Neural crest cell (in vitro differentiated cells): ENCODE measurements at places on chromosomes 3 and 15. TPM values are rescaled to one million over a fixed set of nuclear protein-coding genes. Genes with fewer than 3 reads are reported as not detected.

DNA sequence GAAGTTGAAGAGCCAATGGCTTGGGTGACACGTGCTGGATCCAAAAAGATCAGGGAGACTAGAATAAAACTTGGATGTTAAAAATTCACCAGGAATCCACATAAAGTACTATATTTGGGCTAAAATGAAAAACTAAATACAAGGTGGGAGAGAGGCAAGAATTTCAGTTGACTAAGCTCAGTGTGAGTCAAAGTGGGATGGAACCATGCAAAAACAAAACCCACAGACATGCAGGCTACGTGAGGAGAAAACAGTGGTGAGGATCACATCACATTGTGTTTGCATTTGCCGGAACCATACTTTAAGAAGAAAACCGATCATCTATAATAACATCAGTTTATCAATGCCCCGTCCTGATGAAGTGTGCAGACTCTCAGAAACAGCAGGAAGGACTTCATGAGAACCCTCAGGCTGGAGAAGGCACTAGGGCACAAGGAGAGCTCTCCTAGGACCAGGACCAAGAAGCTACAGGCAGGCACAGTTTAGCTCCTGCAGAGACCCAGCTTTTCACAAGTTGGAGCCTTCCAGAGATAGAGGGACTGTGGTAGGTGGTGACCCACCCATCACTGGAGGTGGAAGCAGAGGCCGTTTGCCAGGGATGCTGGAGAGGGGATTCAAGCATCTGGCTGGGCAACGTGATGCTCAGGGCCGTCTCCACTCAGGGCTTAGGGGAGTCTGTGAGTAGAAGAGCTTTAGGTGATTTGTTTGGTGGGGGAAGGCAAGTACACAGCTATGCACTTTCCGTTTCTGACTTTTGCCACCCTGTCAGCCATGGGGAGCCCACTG lies 29.0 kb upstream of the NR2E3 start:
- H3K36me3 ChIP-seq, result no peaks in the 10 kb centered on the region
- H3K27ac ChIP-seq, result peak overlapping the region; percentile 75
- no peak overlapping the region for H3K4me3 ChIP-seq
- peaks cover 10% of the 10 kb centered on the region for H3K27me3 ChIP-seq
- H3K4me1 ChIP-seq, result peaks cover 13% of the 10 kb centered on the region
- no peak for DNase-seq

GRCh38 chr3:50588759-50589433 lies 19.6 kb downstream of the HEMK1 start:
- no peaks in the 10 kb centered on the region for H3K27me3 ChIP-seq
- H3K4me3 ChIP-seq, result no peak overlapping the region
- no peaks in the 10 kb centered on the region for H3K36me3 ChIP-seq
- no peaks in the 10 kb centered on the region for H3K4me1 ChIP-seq

DNA sequence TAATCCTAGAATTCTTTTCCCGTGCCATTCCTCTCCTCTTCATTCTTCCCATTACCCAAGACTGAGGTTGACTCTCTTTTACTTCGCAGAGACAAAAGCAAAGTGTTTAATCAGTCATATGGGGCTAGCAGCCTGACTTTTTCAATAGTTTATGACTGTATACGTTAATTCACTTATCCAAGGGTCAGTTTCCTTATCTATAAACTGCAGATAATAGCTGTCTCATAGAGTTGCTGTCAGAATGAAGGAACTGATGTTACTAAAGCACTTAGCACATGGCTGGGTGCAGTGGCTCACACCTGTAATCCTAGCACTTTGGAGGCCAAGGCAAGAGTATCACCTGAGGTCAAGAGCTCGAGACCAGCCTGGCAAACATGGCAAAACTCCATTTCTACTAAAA lies 43.5 kb upstream of the ULK4 start:
- H3K4me3 ChIP-seq, result no peak overlapping the region
- no peak for DNase-seq
- H3K27me3 ChIP-seq, result no peaks in the 10 kb centered on the region
- H3K4me1 ChIP-seq, result no peaks in the 10 kb centered on the region
- H3K27ac ChIP-seq, result no peak overlapping the region

DNA sequence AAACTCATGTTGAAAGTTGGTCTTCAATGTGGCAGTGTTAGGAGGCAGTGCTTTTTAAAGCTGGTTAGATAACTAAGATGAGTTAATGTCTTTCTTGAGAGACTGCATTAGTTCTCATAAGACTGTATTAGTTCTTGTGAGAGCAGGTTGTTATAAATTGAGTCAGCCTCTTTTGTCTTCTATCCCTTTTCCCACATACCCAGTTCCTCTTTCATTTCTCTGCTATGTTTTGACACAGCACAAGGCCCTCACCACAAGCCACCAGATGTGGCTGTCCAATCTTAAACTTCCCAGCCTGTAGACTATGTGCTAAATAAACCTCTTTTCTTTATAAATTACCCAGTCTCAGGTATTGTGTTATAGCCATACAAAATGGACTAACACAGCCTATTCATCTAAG lies 94.6 kb upstream of the SNTN start:
- no peaks in the 10 kb centered on the region for H3K36me3 ChIP-seq
- H3K4me1 ChIP-seq, result no peaks in the 10 kb centered on the region
- H3K27me3 ChIP-seq, result no peaks in the 10 kb centered on the region
- no peak for DNase-seq
- no peak overlapping the region for H3K27ac ChIP-seq
- H3K4me3 ChIP-seq, result no peak overlapping the region

DNA sequence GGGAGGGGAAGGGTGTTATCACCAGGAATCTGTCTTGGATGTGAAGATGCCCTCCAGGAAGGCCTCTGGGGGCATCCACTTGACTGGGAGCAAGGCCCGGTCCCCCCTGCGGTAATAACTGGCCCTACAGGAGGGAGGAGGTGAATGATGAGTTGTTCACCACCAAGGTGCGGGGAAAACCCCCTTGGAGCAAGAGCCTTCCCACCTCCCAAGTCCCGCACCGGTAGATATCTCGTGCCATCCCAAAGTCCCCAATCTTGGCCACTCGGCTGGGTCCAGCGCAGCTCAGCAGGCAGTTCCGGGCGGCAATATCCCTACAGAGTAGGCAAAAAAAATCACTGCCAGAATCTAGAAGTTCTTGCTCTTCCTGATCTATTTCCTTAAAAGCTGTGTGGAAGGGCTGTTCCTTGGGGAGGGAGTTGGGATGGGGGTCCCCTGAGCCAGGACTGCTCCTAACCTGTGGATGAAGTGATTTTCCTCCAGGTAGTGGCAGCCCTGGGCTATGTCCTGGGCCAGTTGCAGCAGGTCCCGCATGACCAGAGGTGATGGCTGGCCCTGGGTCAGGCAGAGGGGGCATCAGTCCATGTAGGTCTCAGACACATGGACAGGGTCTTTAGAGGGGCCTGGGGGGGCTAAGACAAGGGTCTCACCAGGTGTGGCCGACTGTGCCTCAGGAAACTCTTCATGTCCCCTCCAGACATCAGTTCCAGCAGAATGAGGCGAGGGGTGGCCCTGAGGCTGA lies 8.7 kb downstream of the LTK start:
- peak overlapping the region; percentile 38 for H3K4me3 ChIP-seq
- H3K4me1 ChIP-seq, result peaks cover 5% of the 10 kb centered on the region

DNA sequence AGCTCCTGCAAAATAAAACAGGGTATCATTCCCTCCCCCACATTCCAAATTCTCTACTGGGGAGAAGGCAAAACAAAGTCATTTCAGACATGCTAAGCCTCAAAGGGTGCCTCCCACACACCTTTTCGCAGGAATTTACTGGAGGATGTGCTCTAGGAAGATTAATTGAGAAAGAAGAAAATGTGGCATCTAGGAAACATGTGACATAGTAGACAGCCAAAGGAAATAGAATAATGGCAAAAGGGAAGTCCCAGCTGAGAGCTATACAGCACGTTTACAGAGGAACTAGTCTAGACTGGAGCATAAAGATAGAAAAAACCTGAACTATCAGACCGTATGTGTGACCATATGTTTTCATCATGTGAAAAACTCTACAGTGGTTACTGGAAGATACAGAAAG lies 58.8 kb upstream of the MELTF start:
- H3K4me1 ChIP-seq, result no peaks in the 10 kb centered on the region
- H3K27ac ChIP-seq, result no peak overlapping the region
- H3K36me3 ChIP-seq, result peaks cover 11% of the 10 kb centered on the region
- H3K4me3 ChIP-seq, result no peak overlapping the region
- H3K27me3 ChIP-seq, result no peaks in the 10 kb centered on the region

GRCh38 chr15:99135194-99135593 lies 30.3 kb downstream of the SYNM start:
- no peaks in the 10 kb centered on the region for H3K27me3 ChIP-seq
- peaks cover 15% of the 10 kb centered on the region for H3K4me1 ChIP-seq
- no peak for DNase-seq
- H3K36me3 ChIP-seq, result peaks cover 11% of the 10 kb centered on the region

DNA sequence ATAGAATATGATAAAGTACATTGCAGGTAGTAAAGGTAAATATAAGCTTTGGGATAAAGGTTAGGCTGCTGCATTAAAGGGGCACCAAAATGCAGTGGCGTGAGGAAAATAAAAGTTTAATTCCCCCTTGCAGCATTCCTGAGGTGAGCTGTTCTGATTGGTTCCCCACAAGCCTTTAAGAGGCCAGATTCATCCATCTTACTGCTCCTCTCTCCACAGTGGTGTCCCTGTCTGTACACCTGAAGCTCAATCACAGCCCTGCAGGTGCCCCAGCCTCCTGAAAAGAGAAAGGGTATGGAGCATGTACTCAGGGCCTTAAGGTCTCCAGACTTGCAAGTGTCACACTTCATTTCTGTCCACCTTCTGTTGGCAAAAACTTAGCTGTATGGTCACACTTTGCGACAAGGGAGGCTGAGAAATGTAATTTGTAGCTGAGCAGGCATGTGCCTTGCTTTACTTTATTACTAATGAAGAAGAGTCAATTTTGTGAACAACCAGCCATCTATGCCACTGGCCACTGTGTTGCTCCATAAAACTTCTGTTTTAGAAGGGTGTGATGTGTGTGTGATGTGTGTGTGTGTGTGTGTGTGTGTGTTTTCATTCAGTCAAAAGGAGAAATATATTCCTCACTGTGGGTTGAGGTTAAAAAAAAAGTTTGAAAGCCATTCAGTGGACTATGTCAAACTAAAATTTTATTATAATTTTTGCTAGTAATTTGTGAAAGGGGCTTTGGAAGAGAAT lies 12.8 kb downstream of the LACTB start:
- no peaks in the 10 kb centered on the region for H3K27me3 ChIP-seq
- H3K27ac ChIP-seq, result no peak overlapping the region
- no peaks in the 10 kb centered on the region for H3K4me1 ChIP-seq

The SLC6A20 gene
- total RNA-seq, result not detected in 2 replicates

The CHL1 gene
- 0.14 and 0.44 TPM in 2 replicates for total RNA-seq
